Left lung (tissue), 14 donors: ENCODE measurements at places on chromosomes 2 and 18. TPM values are rescaled to one million over a fixed set of nuclear protein-coding genes. Genes with fewer than 3 reads are reported as not detected.

DNA sequence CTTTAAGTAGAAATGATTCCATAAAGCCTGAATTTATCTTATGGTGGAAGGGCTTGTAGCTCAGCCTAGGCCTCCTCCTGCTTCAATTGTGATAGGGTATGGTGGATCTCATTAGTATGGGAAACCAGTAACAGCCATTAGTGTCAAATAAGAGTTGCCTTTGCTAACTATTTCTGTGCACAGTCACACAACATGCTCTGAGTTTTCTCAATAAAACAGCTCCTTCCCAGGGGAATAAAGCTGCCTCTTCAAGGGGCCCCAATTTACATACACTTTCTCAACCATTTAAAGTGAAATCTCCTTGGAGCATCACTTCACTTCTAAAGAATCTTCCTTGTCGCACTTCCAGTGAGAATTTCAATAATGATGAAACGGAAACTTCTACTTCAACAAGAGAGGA lies 53.4 kb downstream of the KLF7 start:
- no peak for DNase-seq

DNA sequence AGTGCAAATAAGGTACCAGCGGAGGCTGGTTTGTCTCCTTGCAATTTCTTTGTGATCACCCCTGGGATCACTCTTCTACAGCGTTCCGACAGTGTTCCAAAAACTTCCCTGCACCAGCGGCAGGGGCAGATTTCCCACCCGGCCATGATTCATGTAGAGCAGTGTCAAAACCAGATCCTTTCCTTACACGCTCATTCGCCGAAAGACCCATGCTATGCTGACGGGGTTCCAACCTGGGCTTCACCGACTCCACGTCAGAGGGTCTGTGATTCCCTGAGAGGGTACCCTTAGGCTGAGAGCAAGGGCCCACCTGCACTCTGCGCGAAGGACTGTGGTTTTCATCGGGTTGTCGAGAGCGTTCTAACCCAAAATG lies 423 bp upstream of the TTC27 start:
- peak; percentile 43 for DNase-seq

- no peak for DNase-seq
These were observed 99.0 kb downstream of the HS1BP3 start for GRCh38 chr2:20551945-20552328.

- DNase-seq = no peak
These were observed 355.0 kb upstream of the LYPD1 start for GRCh38 chr2:133025004-133025403.

- DNase-seq = no peak
These were observed 456.0 kb upstream of the DCC start for GRCh38 chr18:51884039-51884438.

- DNase-seq = no peak
These were observed 9.1 kb downstream of the DNAH7 start for GRCh38 chr2:196059491-196059960.

- no peak for DNase-seq
These were observed 59.7 kb upstream of the PMAIP1 start for GRCh38 chr18:59839931-59840685.

GRCh38 chr18:35290094-35290735 lies at the start of gene ZSCAN30:
ZSCAN30 (minus strand) TSS chr18:35290229; CDS start chr18:35264352, 25,877 bp downstream.
- peak; percentile 95 for DNase-seq

GRCh38 chr18:63131106-63131958 lies 188.2 kb downstream of the BCL2 start:
- DNase-seq = peak; percentile 63

DNA sequence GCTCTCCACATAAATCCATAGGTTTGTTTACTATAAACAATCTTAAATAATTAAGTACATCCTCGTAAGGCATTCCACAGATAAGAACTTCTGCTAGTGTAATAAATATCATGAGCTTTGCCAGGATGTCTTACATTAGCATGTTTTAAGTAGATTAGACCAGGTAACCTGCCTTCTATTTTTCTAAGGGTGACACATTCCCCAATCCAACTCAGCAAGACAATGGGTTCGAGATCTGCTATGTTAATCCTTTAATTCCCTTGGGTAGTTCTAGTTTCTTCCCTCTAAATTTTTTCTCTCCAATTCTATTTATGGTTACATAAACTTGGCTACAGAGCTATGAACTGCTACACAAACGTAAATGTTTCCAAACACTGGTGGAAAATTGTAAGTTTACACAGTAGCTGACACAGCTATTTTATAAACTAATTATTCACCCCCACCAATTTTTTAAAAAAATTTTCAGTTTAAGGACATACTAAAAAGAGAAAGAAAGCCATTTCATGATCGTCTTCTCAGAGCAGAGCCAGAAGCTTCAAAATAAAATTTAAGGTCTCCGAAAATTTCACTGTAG lies 386.5 kb upstream of the SLC39A10 start:
- DNase-seq = no peak

- no peak for DNase-seq
These were observed 276.1 kb downstream of the RDH14 start for GRCh38 chr2:18284331-18284730.

GRCh38 chr2:75099521-75099922 lies 99.8 kb downstream of the TACR1 start:
- no peak for DNase-seq

DNA sequence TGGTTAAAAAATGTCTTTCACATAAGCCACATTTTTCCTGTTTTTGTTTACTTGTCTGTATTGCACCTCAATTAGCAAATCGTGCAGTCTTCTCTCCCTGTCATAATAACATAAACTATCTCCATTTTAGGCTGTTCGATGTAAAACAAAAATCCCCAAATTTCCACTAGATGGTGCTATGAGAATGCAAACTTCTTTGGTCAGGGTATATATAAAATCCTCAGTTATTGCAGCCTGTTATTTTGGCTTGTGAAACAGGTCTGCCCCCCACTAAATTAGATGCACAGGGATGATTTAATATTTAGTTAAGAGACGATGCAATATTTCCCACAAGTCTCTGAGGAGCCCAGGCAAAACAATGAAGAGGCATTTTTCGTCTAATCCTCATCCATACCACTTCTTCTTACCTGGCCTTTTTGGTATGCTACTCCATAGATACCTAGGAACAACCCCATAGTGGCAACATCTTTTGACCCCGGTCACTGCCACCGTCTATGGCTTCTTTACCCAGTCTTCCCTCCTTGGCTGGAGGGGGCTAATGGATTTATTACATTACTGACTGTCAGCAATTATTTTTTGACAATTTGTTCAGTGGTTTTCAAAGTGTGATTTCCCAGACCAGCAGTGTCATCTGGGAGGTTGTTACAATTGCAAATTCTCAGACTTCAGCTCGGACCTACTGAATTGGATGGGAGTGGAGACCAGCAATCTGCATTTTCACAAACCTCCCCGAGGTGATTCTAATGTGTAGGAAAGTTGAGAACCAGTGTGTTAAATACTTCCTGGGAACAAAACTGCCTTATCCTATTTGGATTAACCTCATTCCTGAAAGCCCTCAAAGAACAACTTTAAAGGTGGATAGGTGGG lies 117.4 kb upstream of the CWC22 start:
- peak; percentile 66 for DNase-seq

GRCh38 chr2:174286172-174286571 lies 37.8 kb upstream of the OLA1 start:
- DNase-seq = no peak

DNA sequence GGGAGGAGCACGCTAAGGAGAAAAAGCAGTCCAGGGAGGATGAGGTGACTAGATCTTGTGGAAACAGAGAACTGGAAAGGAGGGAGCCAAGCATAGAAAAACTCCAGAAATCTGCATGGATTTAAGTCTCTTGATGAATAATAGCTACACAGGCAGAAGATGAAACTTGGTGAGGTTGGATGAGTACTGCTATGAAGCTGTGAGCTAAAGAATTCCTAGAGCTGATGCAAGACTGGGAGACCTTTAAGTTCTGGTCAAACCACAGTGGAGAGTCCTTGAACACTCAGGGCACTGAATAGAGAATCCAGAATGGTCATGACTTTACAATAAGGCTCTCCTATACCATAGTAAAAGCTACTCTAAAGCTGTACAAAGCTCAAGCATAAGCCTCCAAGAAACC lies 18.4 kb upstream of the PIEZO2 start:
- no peak for DNase-seq

GRCh38 chr2:218431878-218432277 lies 13.0 kb downstream of the VIL1 start:
- no peak for DNase-seq

- no peak for DNase-seq
These were observed 150.8 kb downstream of the MEMO1 start for GRCh38 chr2:31859959-31860358.

- no peak for DNase-seq
These were observed 275.1 kb downstream of the CDH20 start for GRCh38 chr18:61608316-61608715.

DNA sequence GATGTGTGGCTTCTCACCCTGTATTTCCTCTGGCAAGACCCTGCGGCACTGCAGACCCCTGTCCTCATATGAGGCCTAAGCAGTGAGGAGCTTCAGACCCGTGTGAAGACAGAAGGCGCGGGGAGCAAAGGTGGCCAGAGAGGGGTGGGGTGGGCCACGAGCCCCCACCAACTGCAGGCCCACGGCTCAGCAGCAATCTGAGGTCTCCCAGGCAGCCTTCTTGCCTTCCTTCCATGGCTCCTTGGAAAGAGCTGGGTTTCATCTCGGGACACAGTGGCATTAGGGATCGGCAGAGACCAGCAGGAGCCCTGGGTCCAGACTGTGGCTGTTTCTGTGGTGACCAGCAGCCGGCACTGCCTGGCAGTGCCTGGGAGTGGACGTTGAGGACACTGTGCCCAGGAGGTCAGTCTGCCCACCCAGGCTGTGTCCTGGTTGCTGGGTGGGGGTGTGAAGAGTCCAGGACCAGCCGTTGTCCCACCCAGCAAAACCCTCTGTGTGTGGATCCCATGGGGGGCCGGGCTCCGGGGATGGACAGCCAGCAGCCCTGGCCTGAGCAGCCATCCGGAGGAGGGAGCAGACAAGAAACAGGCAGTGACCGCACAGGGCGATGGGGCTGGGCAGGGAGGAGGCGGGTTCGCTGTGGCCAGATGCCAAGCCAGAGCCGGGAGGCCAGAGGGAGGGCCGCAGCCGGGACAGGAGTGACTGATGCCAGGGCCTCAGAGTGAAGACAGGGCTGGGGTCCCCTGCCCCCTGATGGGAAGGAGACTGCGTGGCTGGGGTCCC lies 73.8 kb downstream of the RRM2 start:
- DNase-seq = peak; percentile 78

GRCh38 chr2:165163761-165164160 lies 40.1 kb downstream of the SCN3A start:
- DNase-seq = no peak

GRCh38 chr2:39534095-39534711 lies 97.1 kb upstream of the MAP4K3 start:
- DNase-seq = no peak

DNA sequence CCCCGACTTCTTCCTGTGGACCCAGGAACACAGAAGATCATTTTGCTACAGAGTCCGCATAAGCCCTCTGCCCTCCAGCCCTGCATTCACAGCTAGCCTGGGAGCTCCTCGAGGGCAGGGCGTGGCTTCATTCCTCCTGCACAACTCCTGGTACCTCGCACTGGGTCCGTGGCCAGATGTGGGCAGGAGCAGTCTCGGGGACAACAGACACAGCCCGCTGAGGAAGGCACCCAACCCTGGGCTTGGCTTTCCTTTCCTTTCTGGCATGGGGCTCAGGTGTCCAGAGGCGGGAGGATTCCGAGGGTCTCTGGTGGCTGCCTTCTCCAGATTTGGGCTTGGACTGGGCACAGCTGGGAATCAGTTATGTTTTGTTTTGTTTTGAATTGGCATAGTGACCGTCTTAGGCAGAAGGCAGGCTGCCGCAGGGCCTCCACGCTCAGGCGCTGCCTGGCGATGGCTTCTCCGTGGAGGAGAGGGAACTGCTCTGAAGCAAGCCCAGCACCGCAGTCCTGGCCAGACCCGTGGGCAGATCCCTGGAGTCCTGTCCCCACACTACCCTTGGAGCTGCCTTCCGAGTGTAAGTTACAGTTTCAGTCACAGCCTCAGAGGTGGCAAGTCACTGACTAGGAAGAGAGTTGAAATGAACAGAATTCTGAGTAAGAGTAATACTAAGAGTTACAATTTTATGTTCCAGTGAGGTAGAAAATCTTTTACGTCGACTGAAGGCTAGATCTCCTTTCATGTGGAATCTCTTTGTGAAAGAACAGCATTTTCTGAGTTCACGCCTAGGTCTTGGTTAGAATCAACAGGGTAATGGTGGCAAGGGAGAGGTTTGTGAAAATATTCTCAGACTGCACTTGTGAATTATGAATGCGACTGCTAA lies 47.9 kb downstream of the LDLRAD4 start:
- no peak for DNase-seq

GRCh38 chr2:98461498-98462049 lies 16.9 kb downstream of the INPP4A start:
- DNase-seq = no peak

GRCh38 chr2:119005555-119005954 lies 63.6 kb downstream of the MARCO start:
- DNase-seq = no peak

Gene GAREM2
- polyA plus RNA-seq = 9.8 TPM

Gene ALPI
- not detected for polyA plus RNA-seq

Gene KIF3C
- polyA plus RNA-seq = 19.5 TPM

Gene CXCR4
- polyA plus RNA-seq = 41.3 TPM

Gene EMX1
- not detected for polyA plus RNA-seq

Gene ADAM17
- 44.3 TPM for polyA plus RNA-seq

Gene TDRD15
- not detected for polyA plus RNA-seq

Gene LGALSL
- polyA plus RNA-seq = 116 TPM

Gene ERBB4
- polyA plus RNA-seq = 0.89 TPM

Gene FIGN
- polyA plus RNA-seq = 4.9 TPM

Gene DGUOK
- 60.2 TPM for polyA plus RNA-seq

Gene STK11IP
- polyA plus RNA-seq = 29.0 TPM

Gene LCT
- 0.23 TPM for polyA plus RNA-seq

Gene DNAJC5G
- polyA plus RNA-seq = 0.35 TPM

Gene RFX8
- 0.88 TPM for polyA plus RNA-seq

Gene PLEK
- 9.5 TPM for polyA plus RNA-seq

Gene KIAA2012
- 0.46 TPM for polyA plus RNA-seq
